ENCODE measurements at places on chromosomes 2 and 18. TPM values are rescaled to one million over a fixed set of nuclear protein-coding genes. Genes with fewer than 3 reads are reported as not detected.

ATF2 gene
- 61.8 TPM for total RNA-seq

MOB4 gene
- total RNA-seq: 25.6 TPM

DNA sequence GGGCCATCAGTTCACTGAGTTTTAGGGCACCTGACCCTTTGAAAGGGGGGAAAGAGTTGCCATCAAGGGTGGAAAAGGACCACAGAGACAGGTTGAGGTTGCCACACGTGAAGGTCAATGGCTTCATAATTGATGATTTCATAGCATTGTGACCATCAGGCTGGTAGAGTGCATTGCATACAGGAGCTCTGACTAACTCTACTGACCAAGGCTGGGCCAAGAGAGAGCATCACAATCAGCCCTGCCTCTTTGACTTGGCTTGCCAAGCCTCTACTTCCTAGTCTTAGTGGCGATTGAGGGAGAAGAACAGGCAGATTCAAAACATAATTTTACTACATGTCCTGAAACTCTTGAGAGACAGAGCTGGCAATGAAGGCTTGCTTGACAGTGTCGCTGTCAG, 5.8 kb upstream of the TNP1 start:
- H3K4me1 ChIP-seq: no peaks in the 10 kb centered on the region
- H3K36me3 ChIP-seq: no peaks in the 10 kb centered on the region
- H3K27ac ChIP-seq: no peak overlapping the region
- no peak overlapping the region for H3K4me3 ChIP-seq
- no peaks in the 10 kb centered on the region for H3K27me3 ChIP-seq

- H3K4me1 ChIP-seq: no peaks in the 10 kb centered on the region
- H3K4me3 ChIP-seq: no peak overlapping the region
- H3K36me3 ChIP-seq: no peaks in the 10 kb centered on the region
- no peak for DNase-seq
- H3K27me3 ChIP-seq: no peaks in the 10 kb centered on the region
- no peak overlapping the region for H3K27ac ChIP-seq
These were observed 110.5 kb upstream of the LYPD6 start for GRCh38 chr2:149219856-149220255.

- DNase-seq: no peak
- H3K27me3 ChIP-seq: no peaks in the 10 kb centered on the region
- no peak overlapping the region for H3K4me3 ChIP-seq
- H3K4me1 ChIP-seq: no peaks in the 10 kb centered on the region
- no peak overlapping the region for H3K27ac ChIP-seq
These were observed 287.0 kb downstream of the SLC8A1 start for GRCh38 chr2:40164736-40165508.

- H3K4me3 ChIP-seq: no peak overlapping the region
- no peak for DNase-seq
- no peaks in the 10 kb centered on the region for H3K4me1 ChIP-seq
These were observed 67.9 kb upstream of the THOC1 start for GRCh38 chr18:335733-336132.

- no peak for DNase-seq
- no peaks in the 10 kb centered on the region for H3K4me1 ChIP-seq
- no peaks in the 10 kb centered on the region for H3K27me3 ChIP-seq
- no peak overlapping the region for H3K27ac ChIP-seq
- H3K4me3 ChIP-seq: no peak overlapping the region
- no peaks in the 10 kb centered on the region for H3K36me3 ChIP-seq
These were observed 166.8 kb downstream of the CAMKMT start for GRCh38 chr2:44528595-44528994.

GRCh38 chr2:172013396-172013795, 13.6 kb downstream of the METAP1D start:
- no peaks in the 10 kb centered on the region for H3K36me3 ChIP-seq
- no peak overlapping the region for H3K4me3 ChIP-seq
- no peak overlapping the region for H3K27ac ChIP-seq

- DNase-seq: no peak
- H3K27ac ChIP-seq: no peak overlapping the region
- H3K27me3 ChIP-seq: no peaks in the 10 kb centered on the region
These were observed 552.0 kb downstream of the IRS1 start for GRCh38 chr2:226247289-226248275.

GRCh38 chr2:105747254-105747894, 2.7 kb downstream of the NCK2 start:
- no peak for DNase-seq
- no peak overlapping the region for H3K4me3 ChIP-seq
- H3K27me3 ChIP-seq: no peaks in the 10 kb centered on the region
- H3K4me1 ChIP-seq: peaks cover 23% of the 10 kb centered on the region

DNA sequence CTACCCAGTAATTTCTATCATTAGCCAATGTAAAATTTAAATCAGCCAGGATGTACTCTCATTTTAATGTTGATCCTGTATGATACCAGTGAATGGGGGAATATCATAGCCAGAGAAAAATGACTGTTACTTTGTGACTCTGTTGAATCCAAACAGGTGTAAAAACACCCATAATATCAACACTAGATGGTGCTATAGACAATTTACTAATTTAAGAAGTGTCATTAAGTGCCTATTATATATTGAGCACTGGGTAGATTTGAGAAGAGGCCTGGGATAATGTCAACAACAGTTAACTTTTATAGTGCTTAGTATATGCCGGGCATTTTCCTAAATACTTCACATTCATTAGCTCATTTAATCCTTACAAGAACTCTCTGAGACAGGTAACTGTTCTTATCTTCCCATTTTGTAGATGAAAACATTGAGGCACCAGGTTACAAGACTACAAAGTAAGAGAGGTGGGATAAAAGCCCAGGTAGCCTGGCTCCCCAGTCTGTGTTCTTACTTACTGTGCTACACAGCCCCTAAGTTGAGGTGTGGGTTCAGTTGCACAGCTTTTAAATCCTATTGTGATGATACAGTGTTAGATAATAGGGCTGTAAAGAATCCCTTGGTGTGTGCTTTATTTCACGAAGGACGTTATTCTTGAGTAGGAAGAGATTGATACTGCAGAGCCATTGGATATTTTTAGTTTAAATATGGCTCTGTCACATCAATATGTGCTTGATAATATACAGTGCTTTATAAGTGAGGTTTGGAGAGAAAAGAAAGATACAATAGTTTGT, 325.5 kb downstream of the AGPS start:
- peaks cover 8% of the 10 kb centered on the region for H3K27me3 ChIP-seq
- no peaks in the 10 kb centered on the region for H3K4me1 ChIP-seq
- no peak overlapping the region for H3K27ac ChIP-seq
- no peak for DNase-seq

DNA sequence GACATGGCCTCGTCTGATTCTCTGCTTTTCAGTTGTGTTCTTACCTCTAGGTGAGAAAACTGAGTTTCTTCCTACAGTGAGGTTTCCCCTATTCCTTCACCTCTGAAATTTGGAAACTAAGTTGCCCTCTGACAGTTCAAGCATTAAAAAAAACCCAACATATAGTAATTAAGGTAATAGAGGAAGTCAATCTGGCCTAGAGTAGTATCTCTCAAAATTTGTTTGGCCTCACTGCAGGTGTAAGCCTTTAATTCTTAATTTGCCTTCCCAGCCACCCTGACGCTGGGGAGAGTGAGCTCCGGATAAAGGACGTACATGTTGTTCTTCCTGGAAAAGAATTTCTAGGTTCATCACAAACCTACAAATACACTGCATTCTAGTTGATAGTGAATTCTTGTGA, 1.4 kb downstream of the CAD start:
- no peak for DNase-seq
- peaks cover 28% of the 10 kb centered on the region for H3K36me3 ChIP-seq
- H3K4me1 ChIP-seq: peaks cover 14% of the 10 kb centered on the region
- H3K4me3 ChIP-seq: peak overlapping the region; percentile 88
- H3K27ac ChIP-seq: peak overlapping the region; percentile 95

DNA sequence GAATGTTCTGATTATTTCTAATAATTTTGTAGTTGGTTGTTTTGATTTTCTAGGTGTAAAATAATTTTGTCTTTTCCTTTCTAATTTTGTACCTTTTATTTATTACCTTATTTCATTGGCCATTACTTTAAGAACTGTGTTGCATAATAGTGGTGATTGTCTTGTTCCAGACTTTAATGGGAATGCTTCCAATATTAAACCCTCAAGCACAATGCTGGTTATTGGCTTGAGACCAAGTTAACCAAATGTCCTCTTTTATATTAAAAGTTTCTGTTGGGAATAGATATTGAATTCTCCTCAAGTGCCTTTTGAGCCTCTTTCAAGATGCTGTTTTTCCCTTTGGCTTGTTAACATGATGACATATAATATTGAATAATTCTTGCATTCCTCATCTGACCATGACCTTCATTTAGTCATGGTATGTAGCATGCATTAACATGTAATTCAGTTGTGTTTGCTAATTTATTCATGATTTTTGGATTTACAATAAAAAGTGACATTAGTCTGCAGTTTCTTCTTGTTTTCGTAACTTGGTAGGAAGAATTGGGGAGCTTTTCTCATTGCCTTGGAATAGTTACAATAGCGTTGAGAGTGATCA, 141.7 kb downstream of the DIS3L2 start:
- DNase-seq: no peak
- H3K36me3 ChIP-seq: no peaks in the 10 kb centered on the region
- H3K4me1 ChIP-seq: no peaks in the 10 kb centered on the region
- no peak overlapping the region for H3K27ac ChIP-seq
- H3K4me3 ChIP-seq: no peak overlapping the region

GRCh38 chr18:5630057-5630899, 86.5 kb upstream of the EPB41L3 start:
- H3K27ac ChIP-seq: no peak overlapping the region
- H3K27me3 ChIP-seq: peaks cover 15% of the 10 kb centered on the region
- no peaks in the 10 kb centered on the region for H3K36me3 ChIP-seq
- no peaks in the 10 kb centered on the region for H3K4me1 ChIP-seq
- H3K4me3 ChIP-seq: 0 out of 2 replicates have a peak overlapping the region, but pooled peaks have one; percentile 2
- DNase-seq: no peak

DNA sequence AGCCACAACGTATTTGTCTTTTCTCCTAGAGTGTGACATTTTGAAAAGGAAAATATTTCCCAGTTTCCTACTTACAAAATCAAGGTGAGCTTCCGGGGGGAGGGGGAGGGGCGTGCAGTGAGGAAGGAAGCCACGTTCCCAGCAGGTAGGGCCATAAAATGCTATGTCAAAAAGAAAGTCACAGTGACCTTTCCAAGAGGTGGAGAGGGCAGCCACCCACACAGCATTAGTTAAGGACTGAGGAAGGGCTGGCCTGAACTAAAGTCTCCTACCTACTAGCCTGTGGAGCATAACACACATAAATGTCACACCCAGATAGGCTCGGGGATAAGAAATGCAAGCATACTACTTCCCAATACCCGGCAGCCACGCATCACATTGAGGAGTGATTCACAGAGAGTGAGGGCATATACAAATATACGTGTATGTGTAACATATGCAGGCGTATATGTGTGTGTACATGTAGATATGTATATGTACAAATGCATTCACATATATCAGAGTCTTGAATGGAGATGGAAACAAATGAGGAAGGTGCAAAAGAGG, 191.1 kb downstream of the STK39 start:
- H3K36me3 ChIP-seq: no peaks in the 10 kb centered on the region
- H3K4me3 ChIP-seq: no peak overlapping the region
- H3K27ac ChIP-seq: no peak overlapping the region

Data from Panc1 (cell line).